ENCODE measurements at places on chromosomes 2 and 18.

DNA sequence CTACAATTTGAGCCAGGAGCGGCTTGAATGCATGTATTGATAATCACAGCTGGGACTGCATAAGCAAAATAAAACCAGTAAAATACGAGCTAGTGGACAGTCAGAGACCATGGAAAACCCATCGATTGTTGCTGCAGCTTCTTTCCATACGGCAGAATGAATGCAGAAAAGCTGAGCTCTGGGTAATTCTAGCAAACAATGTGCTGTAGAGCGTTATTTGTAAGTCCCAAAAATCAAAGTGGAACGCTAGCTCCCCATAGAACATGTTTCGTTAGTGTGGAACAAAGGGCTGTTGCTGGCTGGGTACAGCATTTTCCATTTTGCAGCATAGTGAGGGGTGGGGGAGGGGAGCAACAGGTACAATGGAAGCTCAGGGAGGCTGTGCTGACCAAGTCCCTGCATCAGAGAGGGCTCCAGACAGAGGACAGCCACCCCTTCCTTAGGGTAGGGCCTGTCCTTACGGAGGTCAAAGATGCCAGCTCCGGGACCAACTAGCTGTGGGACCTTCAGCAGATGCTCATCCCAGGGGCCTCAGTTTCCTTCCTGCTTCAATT, 74.1 kb downstream of the BOD1L2 start:
- no peak for DNase-seq

GRCh38 chr18:49381267-49381845, 79.1 kb downstream of the DYM start:
- no peak for DNase-seq

- no peak for DNase-seq
Measured at GRCh38 chr2:83196225-83196624, 1262.9 kb downstream of the SUCLG1 start.

GRCh38 chr2:133421516-133422324, 146.5 kb downstream of the NCKAP5 start:
- no peak for DNase-seq

DNA sequence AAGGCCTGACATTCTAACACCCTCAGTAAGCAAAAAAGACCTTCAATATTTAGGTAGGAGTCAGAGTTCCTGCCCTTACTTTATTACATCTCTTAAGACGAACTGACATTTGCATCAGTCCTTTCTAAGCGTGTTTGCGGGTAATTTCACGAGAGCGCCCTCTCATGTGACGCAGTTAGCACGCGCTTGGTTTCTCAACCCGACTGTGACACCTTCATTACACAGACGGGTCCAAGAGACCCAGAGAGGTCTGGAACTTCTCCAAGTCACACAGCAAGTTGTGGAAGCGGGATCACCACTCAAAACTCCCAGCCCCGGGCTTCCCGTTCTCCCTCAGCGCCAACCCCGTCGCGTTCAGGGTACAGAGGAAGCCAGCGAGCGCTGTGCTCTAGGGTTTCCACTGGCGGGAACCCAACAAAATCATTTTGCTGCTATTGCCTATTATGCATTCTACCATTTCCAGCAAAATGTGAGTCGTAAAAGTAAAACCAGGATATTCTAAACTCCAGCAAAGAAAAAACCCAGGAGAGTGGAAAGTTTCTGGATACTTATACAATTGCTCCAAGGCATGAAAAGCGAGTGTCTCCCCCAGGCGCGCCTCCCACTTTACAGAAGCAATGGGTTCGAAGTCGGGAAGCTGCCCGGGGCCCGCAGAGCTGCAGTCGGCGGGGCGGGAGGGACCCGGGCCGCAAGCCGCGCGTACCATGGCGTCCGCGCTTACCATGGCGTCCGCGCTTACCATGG, 601 bp downstream of the ENOSF1 start:
- peak; percentile 48 for DNase-seq

DNA sequence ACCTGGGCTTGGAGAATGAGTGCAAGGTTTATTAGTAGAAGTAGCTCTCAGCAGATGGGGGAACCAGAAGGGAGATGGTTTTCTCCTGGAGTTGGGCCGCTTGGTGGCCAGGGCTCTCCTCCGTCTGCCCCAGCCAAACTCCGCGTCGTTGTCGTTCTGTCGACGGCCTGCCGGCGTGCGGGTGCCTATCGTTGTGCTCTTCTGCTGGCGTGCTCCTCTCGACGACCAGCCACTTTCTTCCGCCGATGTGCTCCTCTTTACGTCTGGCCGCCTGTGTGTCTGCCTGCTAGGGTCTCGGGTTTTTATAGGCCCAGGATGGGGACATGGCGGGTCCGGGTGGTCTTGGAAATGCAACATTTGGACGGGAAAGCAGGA, 119.1 kb downstream of the BMPR2 start:
- DNase-seq: no peak

DNA sequence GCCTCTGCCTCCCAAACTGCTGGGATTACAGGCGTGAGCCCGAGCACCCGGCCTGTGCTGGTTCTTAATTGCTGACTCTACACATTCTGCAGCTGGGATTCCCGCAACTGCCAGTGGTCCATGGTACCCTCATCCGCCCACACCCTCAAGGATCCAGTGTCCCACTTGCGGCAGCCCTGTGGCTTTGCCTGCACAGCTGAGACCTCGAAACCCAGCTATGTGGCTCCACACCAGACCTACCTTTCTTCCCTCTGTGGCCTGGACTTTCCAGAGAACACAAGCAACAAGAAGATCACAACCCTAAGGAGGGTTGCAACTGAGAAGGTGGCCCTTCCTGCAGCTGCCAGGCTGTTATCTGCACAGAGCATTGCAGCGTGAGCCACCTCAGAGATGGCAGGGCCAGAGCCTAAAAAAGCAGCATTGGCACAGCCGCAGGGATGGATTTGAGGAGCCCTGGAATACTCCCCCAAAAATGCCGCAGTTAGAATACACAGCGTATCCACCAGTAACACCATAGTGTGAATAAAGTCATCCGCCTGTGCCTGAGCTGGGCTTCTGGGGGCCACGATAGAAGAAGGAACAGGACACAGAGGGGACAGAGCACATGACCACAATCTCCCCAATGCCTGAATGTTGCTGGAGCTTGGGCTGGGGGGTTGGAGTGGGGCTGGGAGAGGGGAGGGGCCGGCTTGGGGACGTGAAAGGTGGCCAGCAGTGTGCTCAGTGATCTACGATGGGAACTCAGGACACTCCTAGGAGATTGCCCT, 1.9 kb downstream of the GPR55 start:
- no peak for DNase-seq
